ENCODE measurements at places on chromosomes 11 and 22.

DNA sequence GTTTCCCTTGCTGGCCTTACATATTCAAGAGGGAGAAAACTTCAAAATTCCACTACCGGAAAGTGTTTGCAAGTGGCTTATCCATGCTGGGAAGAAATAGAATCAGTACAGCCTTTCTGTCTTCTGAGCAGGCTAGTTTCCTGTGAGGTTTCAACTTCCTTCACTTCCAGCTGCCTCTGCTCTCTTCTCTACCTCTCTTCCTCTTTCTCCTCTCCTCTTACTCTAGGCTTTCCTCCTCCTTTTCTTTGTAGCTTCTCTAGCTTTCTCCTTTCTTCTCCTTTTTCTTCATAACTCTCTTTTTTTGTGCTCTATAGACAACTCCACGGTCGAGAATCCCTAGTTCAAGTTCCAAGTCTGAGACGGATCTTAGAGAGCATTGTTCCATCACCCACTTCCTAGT, 421.8 kb downstream of the ETS1 start:
- DNase-seq, result no peak

DNA sequence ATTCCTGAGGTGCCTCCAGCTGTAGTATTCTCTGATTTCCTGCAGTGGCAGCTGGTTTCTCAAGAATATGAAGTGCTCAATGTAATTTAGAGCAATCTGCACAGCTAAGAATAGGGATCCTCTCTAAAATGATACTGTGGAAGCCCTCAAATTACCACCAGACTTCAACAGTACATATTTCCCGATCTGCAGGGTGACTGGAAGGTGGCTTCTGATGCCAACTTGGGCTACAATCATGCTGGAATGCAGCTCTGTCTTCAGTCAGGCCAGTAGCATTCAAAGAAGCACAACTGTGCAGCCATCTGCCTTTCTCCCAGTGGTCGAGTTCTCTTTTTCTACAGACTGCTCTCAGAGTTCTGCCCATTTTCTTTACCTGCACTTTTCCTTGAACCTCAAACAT, 55.5 kb upstream of the CD5 start:
- DNase-seq, result no peak

DNA sequence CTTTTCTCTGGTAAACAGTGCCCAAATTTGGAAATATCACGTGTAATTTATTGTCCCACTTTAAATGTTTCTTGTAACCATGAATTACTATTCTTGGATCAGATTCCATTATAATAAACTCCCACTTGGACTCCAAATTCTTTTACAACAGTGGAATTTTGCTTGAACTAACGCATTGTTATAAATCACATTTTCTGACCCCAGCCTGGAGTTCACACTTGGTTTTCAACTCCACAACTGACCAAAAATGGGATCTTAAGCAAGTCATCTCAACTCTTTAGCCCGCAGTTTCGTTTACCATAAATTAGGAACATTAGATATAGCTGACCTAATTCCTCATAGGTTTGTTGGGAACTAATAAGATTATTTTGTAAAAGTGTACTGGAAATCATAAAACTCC, 336.8 kb upstream of the NCAM1 start:
- DNase-seq, result no peak

DNA sequence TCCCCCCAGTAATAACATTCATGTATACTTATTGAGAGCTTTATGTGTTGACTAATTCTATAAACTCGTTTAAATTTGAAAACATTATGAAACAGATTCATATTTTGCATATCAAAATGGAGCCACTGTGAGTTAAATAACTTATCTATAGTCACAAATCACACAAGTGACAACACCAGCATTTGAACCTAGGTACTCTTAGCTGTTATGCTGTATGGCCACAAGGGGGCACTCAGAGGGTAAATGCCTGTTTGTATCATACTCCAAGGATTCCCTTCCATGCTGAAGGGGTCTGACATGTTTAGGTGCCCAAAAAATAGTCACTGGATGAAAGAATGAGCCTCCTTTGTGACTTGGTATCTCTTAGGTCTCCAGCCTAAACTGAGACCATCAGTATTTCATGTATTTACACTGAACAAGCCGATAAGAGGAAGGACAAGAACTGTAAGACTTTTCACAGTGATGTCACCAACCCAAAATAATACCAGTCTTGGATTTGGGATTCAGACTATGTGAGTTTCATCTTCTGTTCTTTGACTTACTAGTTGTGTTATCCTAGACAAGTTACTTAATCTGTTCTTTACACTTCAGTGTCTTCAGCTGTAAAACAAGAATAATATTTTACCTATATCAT, 12.2 kb upstream of the OR52D1 start:
- DNase-seq, result peak; percentile 70

DNA sequence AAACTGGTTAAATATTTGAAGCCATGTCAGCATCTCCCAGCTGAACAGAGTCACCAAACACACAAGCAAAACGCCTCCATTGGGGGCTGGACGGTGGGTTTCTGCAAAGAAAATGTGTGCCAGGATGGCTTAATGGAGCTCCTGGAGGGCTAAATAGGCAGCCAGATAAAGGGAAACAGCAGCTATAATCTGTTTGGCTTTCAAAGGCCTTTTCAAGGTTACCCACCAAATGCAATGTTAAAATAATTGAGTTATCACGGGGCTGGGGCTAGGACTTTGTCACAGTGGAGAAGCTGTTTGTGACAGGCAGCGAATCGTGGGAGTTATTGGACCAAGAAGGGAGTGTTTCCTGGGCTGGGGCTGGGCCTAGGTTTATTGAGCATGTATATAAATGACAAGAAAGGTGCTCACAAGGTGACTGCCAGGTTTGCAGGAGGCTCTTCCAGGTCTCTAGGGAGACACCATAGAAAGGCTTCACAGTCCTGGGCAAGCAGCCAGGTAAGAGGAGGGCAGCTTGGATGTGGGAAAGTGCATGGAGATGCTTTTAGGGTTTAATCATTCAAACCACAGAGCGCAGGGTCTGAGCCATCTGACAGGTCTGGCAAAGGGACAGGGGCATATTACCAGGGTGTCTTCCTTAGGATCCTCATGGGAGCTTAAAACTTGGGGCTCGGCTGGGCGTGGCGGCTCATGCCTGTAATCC, 28.3 kb downstream of the GRIK4 start:
- DNase-seq, result no peak

DNA sequence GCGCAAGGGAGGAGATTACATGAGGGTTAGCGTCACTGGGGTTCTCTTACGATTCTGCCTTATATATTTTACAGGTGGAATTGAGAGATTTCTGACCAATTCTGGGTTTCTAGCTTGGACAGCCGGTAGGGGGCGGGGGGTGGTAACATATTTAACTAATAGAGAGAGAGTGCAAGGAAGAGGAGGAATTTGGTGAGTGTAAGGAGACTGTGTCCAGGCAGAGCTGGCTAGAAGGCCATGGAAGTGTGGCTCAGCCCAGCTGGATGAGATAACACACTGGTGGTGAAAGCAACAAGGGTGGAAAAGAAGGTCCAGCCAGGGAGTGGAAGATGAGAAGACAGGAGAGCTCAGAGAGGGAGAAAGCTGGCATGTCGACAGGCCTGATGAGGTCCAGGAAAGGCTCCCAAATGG, 56.5 kb downstream of the ST3GAL4 start:
- DNase-seq, result no peak

DNA sequence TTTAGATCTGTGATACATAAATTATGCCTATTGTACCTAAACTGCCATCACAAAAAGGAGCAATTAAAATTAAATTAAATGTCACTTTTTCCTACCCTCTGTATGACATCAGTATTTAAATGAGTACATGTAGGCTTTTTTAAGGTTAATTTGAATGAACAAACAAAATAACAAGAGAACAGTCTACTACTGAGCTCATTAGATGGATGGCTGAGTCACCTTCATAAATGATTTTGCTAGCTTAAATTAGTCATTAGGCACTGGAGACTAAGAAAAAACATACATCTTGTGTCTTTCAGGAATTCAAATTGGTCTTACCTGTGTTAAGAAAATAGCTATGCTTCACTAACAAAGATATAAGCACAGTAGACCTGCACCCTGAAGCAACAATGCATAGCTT, 153.6 kb downstream of the RCN1 start:
- DNase-seq, result no peak

DNA sequence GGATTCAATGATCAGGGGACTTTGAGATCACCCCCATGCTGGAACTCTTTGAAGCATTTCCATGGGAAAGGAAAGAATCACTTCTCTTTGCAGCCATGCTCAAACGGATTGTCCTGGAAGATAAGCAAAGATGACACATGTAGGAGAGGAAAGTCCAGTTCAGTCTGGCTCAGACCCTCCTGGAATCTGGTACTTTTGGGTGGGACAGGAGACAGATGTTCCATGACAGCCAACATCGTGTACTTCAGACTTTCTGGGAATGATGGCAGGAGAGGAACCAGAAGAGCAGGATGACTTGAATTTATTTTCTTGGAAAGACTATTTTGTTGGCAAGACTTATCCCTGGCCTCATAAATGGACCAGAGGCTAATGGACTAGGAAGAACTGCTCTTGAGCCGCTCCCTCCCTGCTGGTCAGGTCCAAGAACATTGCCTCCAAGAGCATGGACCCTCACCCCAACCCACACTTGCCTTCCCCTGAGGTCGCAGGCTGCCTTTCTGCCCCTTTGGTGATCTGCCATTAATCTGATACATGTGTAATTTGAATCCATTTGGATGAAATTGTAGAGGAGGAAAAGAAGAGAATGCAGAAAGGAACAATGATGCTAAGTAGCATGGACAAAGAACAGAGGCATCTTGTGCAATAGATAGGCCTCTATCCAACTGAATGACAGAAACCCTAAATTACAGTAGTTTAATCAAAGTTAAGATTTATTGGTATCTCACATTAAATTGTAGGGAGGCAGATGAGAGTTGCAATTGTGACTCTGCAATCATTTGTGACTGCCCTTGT, 201.0 kb downstream of the SNX19 start:
- DNase-seq, result no peak

DNA sequence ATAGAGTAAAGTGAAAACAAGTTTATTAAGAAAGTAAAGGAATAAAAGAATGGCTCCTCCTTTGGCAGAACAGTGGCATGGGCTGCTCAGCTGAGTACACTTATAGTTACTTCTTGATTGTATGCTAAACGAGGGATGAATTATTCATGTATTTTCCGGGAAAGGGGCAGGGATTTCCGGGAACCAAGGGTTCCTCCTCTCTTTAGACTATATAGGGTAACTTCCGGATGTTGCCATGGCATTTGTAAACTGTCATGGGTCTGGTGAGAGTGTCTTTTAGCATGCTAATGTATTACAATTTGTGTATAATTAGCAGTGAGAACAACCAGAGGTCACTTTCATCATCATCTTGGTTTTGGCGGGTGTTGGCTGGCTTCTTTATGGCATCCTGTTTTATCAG, 23.5 kb upstream of the SPTY2D1 start:
- DNase-seq, result no peak

- DNase-seq, result no peak
Observed at GRCh38 chr11:72265951-72266350, 22.0 kb upstream of the PHOX2A start.

DNA sequence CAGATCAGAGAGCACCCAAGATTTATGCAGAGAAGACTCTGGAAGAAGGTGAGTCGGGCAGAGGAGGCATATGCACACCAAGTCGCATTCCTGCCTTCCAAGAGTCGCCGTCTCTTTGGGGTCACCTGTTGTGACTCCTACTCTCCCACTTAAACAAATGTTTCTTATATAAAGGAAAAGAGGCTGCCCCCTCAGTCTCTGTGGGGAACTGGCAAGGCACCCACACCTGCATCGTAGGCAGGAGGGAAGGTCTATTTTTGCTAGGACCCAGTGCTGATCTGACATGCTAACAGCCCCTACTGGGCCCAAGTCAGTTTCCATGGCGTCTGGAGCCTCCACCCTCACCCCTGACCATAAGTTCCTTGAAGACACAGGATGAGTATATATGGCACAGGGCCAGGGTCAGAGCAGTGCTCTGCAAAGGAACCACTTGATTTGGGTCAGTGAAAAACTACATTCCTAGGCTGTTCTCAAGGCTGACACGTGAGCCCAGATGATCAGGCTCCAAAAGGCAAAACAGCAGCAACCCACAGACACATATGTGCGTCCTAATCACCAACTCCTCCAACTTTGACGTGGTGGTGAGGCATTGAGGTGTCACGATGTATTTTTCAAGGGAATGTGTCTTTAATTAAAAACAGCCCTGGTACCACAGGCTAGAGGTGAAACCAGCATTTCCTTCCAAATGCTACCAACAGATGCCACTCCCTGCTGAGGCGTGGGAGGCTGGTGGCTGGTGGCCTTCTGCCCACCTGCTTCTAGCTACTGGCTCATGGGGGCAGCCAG, 55.6 kb upstream of the CSNK2A3 start:
- DNase-seq, result no peak

DNA sequence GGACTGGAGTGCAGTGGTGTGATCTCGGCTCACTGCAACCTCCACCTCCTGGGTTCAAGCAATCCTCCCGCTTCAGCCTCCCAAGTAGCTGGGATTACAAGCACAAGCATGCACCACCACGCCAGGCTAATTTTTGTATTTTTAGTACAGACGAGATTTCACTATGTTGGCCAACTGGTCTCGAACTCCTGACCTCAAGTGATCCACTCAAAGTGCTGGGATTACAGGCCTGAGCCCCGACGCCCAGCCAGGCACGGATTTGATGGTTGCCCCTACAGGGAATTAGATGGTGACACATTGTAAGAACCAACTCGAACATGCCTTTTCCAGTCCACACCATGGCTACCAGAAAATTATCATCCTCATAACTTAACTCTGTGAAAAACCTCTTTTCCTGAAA, 26.8 kb upstream of the RTL6 start:
- no peak for DNase-seq

DNA sequence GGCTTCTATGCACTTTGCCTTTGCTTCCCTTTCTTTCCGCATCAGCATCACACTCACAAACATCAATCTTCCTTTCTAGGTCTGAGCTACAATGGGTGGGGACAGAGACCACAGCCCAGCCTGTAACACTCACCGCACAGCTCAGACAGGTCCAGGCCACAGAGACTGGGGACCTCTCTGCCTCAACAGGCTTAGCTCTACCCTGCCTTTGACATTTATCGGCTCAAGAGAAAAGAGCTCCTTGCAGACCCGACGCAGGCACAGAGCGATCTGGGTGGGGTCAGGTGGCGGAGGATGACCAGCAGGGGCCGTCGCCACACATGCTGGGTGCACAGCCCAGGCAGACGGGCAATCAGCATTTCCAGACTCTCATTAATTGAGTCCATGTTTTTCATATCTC, 837.3 kb downstream of the TBC1D22A start:
- DNase-seq, result no peak

DNA sequence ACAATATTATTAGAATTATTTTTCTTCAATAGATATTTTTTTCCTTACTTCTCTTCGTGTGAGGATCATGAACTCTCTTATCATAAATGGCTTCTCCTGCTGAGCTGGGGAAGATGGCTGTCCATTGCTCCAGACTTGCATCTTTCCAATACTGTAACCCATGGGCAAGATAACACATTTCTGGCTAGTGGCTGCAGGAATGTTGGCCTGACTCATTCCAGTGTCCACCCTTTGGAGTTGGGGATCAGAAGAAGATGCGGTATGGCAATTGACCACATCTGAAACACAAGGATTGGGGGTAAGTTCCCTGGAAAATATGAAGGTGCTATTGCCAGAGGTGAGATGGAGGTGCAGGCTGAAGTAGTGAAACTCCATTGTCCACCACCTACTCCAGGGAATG, 92.8 kb downstream of the FAR1 start:
- no peak for DNase-seq

Data from iPS-NIHi11 (cell line).